ENCODE measurements at places on chromosomes 5 and 9.

DNA sequence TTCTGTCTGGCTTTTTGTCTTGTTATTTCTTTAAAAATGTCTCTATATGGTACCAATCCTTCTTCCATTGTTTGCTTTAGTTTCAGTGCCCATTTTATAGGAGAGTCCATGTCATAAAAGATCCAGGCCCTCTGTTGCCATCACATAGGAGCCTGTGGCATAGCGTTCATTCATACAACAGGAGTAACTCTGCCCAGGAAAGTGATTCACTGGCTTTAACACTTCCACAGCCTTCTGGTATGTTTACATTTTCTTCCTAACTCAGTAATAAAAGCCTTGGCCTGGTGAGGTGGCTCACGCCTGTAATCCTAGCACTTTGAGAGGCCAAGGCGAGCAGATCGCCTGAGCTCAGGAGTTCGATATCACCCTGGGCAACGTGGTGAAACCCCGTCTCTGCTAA lies 519.3 kb upstream of the PTGER4 start:
- DNase-seq, result no peak

- DNase-seq, result no peak
These were observed 251.0 kb upstream of the TRIM32 start for GRCh38 chr9:116436121-116436520.

- DNase-seq, result no peak
These were observed 9.2 kb downstream of the GALNT10 start for GRCh38 chr5:154199671-154200220.

- DNase-seq, result no peak
These were observed 132.4 kb downstream of the GABBR2 start for GRCh38 chr9:98576354-98576753.

GRCh38 chr5:2239201-2239910 lies 356.6 kb upstream of the IRX4 start:
- no peak for DNase-seq

DNA sequence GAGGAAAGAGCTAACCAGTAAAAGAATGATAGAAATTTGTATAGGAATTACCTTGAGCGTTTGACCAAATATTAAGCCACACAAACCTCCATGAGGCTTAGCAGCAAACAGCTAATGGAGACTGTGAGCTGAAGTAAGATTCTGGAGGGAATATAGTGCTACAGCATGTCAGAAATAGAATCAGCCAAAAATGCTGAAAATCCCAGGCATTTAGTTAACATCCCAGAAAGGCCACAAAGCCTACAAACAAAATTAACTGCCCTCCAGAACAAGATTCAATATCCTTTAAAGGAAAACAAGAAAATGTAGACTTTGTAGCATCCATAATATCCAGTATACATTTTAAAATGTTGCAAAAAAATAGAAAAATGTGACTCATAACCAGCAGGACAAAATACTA lies 257.8 kb upstream of the TUSC1 start:
- DNase-seq, result no peak

DNA sequence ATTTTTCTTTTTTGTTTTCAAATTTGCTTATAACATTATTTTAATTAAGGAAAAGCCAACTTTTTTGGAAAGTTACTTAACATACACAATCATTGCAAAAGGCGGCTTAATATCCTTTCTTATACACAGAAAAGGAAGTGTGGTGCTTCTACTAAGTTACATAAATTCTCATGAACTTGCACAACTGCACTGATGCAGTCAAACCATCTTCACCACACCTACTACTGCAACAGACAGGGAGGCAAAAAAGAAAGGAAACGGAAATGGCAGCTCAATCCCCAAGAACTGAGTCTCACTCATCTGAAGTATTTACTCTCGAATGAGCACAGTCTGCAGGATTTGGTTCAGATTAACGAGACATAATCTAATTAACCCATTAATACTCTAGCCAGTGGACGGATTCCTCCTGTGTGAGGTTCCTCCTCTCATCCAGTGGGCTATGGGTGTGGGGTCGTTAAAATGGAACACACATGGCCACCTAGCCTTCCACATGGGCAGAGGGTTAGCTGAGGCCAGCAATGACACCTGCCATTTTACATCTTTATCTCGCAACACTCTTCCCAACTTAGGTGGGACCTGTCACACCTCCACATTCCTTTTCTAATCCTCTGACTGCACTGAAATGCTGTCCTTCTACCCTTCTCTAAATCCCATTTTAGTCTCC lies 30.0 kb downstream of the GOLM1 start:
- no peak for DNase-seq

DNA sequence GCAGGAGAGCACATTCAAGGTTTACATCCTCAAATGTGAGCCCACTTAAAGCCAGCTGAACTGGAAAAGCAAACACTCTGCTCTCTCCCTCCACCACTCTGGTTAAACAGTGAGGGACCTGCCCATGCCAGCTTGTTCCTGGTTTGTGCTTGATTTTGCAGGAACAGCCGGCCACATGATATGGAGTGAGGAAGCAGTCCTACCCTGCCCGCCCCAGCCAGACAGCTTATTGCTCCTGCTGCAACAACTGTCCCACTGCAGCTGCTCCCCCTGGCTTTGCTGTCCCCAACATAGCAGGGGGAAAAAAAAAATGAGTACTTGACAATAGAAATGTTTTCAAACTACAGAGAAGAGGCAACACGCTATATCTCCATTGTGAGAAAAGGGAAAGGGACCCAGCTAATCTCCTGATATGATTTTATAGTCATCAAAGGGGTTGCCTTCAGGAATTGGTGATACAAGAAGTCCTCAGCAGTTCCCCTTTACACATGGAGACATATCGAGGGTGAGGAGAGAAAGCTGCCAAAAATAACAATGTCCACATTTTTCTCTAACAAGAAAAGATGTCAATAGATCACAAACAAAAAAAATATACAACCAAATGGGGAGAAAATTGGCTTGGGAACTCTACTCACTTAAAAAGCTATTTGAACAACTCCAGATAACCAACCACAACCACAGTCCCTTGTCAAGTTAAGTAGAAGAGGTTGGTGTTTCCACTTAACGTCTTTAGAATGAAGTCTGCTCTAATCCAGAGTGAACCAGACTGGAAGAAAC lies 4.6 kb downstream of the MYO10 start:
- DNase-seq, result no peak

- no peak for DNase-seq
These were observed 1.7 kb downstream of the TLE1 start for GRCh38 chr9:81687521-81688261.

DNA sequence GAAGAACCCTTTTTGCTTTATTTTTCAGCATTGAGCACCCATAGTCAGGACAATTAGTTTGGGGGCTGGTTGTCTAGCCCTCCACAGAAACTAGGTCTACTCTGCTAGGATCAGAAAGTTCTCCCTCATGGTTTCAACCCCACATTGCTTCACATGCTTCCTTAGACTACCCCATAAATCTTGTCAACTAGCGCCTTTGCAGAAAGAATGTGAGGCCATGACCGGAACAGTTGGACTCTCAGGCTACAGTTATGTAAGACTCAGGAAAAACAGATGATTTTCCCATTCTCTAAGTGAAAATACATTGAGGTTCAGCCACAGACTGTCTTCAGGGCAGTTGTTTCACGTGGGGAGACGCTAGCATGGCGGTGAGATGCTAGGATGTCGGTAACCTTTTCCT lies 255.6 kb downstream of the NR3C1 start:
- DNase-seq, result no peak

DNA sequence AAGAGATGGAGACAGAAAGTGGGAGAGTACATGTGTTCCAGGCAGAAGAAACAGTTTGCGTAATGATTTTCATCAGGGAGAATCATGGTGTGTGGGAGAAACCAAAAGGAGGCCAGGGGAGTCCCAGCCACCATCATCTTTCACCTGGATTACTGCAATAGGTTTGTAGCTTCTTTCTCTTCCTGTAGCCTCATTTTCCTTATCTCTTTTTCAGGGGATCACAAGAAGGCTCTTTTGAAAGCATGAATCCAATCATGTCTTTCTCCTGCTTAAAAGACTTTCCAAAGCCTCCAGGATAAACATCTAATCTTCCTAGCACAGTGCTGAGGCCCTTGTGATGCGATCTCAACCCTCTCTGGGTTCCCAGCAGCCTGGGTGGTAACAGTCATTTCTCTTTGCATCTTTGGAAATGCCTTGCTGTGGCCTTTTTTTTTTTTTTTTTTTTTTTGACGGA lies 10.3 kb upstream of the GPBP1 start:
- DNase-seq, result no peak

GRCh38 chr5:151601391-151601790 lies 10.3 kb upstream of the FAT2 start:
- no peak for DNase-seq

DNA sequence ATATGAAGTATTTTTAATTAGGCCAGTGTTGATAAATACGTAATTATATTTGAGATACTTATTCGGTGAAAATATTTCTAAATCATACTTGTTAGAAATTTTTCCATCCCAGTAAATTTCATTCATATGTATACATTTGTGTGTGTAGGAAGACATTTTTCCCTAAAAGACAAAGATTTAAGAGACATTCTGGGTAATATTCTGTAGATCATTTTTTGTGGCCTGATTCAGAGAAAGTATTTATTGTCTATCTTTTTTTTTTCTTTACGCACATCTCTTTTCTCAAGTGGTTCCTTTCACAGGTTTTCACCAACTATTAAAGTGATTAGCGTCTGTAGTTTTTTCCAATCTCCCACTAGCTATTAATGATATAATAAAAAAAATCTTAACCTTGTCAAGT lies 224.1 kb downstream of the MEF2C start:
- DNase-seq, result no peak

DNA sequence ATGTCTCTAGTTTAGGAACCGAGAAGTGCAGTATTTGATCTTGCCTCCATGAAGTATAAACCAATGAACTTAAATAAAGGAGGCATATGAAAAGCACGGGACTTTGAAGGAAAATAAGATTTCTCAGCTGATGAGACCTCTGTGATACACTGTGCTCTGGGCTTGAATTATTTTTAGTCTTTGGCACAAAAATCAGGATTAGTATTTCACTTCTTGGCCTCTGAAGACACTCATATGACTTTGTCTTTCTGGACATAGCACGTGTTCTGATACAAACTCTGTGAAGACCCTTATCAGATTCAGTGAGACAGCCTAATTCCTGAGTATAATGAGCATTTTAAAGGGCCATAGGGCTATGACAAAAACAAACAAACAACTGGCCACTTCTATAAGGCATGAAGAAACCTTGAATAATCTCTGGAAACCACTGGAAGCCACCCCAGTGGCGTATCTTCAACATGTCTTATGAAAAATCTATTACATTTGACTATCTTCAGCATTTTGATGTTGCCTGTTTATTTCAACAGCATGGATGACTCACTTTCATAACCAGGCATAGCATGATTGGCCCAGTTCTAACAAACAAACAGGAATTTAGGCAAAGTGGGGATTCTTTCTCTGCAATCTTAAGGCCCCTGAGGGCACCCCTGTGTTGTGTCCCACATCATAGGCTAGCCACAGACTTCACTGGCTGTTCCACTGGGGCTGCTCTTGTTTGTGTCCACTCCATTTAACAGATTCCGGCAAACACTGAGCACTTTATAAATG lies 90.3 kb upstream of the ZNF462 start:
- DNase-seq, result no peak

DNA sequence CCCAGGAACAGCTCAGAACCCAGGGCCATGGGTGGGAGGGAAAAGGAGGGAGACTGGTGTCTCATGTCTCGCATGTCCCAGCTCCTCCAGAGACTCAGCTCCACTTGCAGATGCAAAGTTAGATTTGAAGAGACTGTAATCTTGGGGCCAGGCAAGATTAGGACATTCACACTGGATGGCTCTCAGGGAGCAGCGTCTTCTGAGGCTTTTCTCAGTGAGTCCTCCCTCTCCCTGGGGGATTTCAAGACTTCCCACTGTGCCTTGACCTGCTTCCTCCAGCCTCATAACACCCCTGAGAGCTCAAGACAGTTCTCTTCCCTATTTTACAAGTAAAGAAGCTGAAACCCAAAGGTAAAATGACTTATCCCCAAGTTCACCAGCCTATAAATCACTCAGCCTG lies 10.5 kb upstream of the TCOF1 start:
- no peak for DNase-seq

GRCh38 chr5:180633283-180634177 lies 15.9 kb downstream of the FLT4 start:
- DNase-seq, result no peak

DNA sequence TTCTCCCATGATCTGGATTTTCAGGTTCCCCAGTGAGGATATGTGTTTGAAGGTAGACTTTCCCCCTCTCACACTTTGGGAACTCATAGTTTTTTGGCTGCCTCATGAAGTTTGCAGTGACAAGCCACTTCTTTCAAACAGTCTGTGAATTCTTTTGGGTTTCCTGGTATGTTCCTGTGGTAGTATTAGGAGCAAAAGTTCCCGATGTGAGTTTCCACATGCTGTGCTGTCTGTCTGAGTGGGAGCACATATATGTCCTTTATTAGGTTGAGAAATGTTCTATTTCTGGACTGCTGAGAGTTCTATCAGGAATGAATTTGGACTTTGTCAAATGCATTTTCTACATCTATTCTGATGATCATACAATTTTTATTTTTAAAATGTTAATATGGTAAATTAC lies 273.2 kb upstream of the TARS1 start:
- DNase-seq, result no peak

DNA sequence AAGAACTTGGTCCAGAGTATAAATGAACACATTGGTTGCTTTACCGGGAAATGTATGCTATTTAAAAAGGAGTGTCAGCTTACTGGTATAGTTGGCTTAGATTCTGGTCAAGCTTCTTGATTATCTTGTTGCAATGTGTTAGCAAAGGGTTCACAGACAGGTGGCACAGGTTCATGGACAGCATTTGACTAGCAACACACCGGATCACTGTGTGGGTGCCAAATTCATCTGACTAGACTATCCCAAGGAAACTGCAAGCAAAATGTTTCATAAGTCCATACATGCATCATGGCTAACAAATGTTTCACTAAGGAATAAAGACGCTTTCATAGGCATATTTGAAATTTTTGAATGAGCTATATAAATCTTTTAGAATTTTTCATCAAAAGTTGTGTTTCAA lies 274.1 kb downstream of the PLK2 start:
- DNase-seq, result no peak

GRCh38 chr5:139495638-139496435 lies 13.3 kb upstream of the STING1 start:
- DNase-seq, result no peak

DNA sequence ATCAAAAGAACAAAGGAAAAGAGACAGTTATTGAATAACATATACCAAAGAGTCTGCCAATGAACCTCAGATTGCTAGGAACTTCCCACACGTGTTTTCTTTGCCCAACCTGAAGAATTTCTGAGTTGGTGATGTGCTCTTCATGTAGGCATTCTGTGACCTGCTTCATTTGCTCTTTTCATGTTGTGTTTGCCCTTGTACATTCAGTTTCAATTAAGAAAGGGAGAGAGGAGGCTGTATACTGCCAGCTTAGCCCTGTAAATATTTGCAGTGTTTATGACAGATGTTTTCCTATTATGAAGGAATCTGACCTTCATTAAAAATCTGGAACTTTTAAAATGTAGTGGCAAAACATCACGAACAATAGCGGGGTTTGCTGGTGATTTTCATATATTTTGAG lies 168.5 kb downstream of the GAS1 start:
- no peak for DNase-seq

GRCh38 chr5:72662305-72662704 lies 154.2 kb upstream of the TNPO1 start:
- no peak for DNase-seq

GRCh38 chr5:129973716-129974426 lies 69.6 kb downstream of the CHSY3 start:
- DNase-seq, result no peak

Measured in right renal pelvis (tissue), 4 donors.